ENCODE measurements at places on chromosomes 16 and 17. TPM values are rescaled to one million over a fixed set of nuclear protein-coding genes. Genes with fewer than 3 reads are reported as not detected.

HS3ST6 gene
- not detected for total RNA-seq

SULT1A2 gene
- not detected for total RNA-seq

DNA sequence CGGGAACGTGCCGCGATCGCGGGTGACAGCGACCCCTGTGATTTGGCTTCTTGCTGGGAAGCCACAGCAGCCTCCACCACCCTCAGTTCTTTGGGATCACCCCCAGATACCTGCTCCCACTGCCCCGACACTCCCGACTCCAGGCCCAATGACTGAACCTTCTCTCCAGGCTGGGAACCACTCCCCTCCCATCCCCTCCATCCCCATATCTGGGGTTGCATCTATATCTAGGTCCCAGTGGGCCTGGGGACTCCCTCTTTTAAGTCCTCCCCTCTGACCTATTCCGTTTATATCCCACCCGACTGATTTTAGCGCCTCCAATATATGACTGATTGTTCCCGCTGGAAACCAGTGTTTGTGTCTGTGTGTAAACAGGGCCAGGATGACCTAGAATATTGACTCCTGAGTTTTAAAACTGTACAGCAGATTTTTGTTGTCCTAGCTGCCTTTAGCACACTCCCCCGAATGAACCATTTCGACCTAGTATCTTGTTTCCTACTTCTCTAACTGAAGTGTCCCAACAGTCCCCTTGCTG lies 667 bp downstream of the PSMD3 start:
- DNase-seq: no peak
- peaks cover 20% of the 10 kb centered on the region for H3K4me1 ChIP-seq
- peak overlapping the region; percentile 94 for H3K27ac ChIP-seq
- H3K36me3 ChIP-seq: peaks cover 2% of the 10 kb centered on the region
- peaks cover 7% of the 10 kb centered on the region for H3K27me3 ChIP-seq

DNA sequence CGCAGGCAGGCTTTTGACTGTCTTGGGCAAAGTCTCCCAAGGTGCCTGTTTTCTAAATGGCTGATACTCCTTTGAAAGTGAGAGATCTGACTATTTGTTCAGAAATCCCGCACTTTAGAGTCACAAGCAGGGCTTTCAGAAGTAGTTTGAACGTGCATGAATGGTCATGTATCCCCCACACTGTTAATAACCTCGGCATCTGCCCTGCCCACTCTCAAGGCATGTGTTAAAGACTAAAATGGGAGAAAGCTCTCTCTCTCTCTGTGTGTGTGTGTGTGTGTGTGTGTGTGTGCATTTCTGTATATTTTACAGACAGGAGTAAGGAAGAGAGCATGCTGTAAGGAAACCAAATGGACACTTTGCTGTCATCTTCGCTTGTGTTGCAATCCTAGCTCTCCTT lies 163.7 kb downstream of the MAF start:
- H3K36me3 ChIP-seq: no peaks in the 10 kb centered on the region
- H3K4me3 ChIP-seq: no peak overlapping the region
- DNase-seq: no peak
- H3K4me1 ChIP-seq: no peaks in the 10 kb centered on the region
- H3K27me3 ChIP-seq: no peaks in the 10 kb centered on the region

DNA sequence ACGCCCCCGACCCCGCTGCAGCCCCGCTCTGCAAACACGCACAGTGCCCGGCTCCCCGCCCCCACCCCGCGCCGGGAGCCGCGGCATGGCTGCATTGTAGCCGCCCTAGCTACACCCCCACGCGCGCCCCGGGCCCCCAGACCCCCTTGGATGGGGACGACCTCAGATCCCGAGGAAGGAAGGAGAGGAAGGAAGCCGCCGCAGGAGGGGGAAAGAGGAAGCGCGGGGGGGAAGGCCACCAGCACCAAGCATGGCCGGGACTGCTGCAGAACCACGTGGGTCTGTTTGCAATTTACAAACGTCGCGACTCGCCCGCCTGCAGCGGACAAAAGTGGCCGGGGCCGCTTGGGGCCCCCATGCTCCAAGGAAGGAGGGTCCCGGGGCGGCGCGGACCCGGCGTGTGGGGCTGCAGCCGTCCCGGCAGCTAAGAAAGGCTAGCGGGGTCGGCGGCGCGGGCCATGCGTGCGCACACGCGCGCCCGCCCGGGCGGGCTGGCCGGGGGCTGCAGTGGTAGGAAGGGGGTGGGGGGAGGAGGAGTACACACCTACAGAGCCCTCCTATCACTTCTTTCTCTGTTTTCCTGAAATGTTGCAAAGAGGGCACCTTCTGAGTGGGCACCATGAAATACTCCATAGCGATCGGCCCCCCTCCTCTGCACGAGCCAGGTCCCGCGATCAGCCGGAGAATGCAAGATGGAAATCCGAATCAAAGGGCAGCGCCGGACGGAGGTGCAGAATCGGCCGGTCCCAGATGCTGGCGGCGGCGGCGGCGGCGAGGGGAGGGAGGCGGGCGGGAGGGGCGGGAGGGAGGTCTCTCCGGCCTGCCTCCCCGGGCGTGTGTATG lies 488 bp downstream of the TFAP4 start:
- peaks cover 3% of the 10 kb centered on the region for H3K4me1 ChIP-seq
- peaks cover 3% of the 10 kb centered on the region for H3K36me3 ChIP-seq
- no peak overlapping the region for H3K27ac ChIP-seq
- peak overlapping the region; percentile 80 for H3K4me3 ChIP-seq

GRCh38 chr16:83530293-83530692 lies 277.5 kb upstream of the HSBP1 start:
- H3K4me1 ChIP-seq: no peaks in the 10 kb centered on the region
- H3K36me3 ChIP-seq: no peaks in the 10 kb centered on the region
- no peak overlapping the region for H3K4me3 ChIP-seq
- H3K27ac ChIP-seq: no peak overlapping the region
- peaks cover 3% of the 10 kb centered on the region for H3K27me3 ChIP-seq

GRCh38 chr17:7882068-7882467 lies 6.5 kb upstream of the CHD3 start:
- H3K27ac ChIP-seq: peak overlapping the region; percentile 5
- H3K27me3 ChIP-seq: no peaks in the 10 kb centered on the region
- H3K4me3 ChIP-seq: no peak overlapping the region

DNA sequence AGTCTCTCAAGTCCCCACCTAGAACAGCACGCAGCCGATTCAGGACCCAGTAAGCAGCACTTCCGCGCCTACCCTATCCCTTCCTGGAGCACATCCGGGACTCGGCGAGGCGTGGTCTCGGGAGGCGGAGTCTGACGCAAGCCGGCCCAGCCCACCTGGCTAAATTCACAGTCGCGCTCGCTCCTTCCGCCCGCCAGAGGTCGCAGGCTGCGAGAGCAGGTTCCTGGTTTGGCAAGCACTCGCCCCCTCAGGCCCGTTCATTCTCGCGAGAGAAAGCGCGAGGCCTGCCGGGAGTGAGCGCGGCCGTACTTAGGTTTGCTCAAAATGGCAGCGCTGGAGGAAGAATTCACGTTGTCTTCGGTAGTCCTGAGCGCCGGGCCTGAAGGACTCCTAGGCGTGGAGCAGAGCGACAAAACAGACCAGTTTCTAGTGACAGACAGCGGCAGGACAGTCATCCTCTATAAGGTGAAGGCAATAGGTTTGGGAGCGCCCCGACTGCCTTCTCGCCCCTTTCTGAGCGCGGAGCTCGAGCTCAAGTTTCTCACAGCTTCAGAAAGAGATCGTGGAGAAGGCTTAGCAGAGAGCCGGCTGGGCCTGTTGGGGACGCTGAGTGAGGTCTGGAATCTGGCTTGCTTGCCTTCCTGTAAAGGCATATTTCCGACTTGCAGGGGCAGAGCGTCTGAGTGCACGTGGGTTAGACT lies at the start of gene NOL11:
TSS of gene NOL11 (plus strand) at position 313 of the 701 bp plus-strand sequence. CDS start at position 325, 12 bp downstream.
- peaks cover 14% of the 10 kb centered on the region for H3K4me1 ChIP-seq
- H3K27ac ChIP-seq: peak within 1 kb of the TSS; percentile 90
- H3K36me3 ChIP-seq: peaks cover 28% of the 10 kb centered on the region
- no peaks in the 10 kb centered on the region for H3K27me3 ChIP-seq
- H3K4me3 ChIP-seq: peak within 1 kb of the TSS; percentile 98
- peak; percentile 100 for DNase-seq

- H3K27me3 ChIP-seq: no peaks in the 10 kb centered on the region
- peak; percentile 38 for DNase-seq
- H3K27ac ChIP-seq: peak overlapping the region; percentile 59
- no peaks in the 10 kb centered on the region for H3K36me3 ChIP-seq
- no peak overlapping the region for H3K4me3 ChIP-seq
- peaks cover 64% of the 10 kb centered on the region for H3K4me1 ChIP-seq
Observed at GRCh38 chr17:3762922-3763776, 37.8 kb downstream of the ITGAE start.

- peak overlapping the region; percentile 93 for H3K27ac ChIP-seq
- no peaks in the 10 kb centered on the region for H3K27me3 ChIP-seq
Observed at GRCh38 chr16:88618956-88619667, 19.3 kb upstream of the IL17C start.

DNA sequence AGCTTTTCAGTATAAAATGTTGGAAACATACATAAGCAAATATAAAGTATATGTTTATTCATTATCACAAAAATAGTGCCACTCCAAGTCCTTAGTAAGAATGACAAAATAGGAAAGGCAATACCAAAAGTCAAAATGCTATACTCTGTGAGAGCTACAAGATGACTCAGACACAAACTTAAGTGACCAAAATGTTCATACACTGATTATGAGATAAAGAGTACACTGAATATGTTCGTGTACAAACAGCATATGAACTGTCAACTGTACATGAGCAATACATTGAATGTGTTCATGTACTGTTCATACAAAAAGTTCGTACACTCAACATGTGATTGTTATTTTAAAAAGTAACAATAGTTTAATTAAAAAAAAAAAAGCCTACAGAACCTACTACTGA lies 103.3 kb downstream of the CA4 start:
- H3K4me1 ChIP-seq: no peaks in the 10 kb centered on the region
- H3K4me3 ChIP-seq: no peak overlapping the region
- H3K27ac ChIP-seq: no peak overlapping the region
- H3K27me3 ChIP-seq: no peaks in the 10 kb centered on the region

- no peaks in the 10 kb centered on the region for H3K36me3 ChIP-seq
- H3K27me3 ChIP-seq: no peaks in the 10 kb centered on the region
- H3K4me3 ChIP-seq: no peak overlapping the region
- H3K27ac ChIP-seq: no peak overlapping the region
Observed at GRCh38 chr16:87465306-87465705, 27.5 kb downstream of the ZCCHC14 start.

GRCh38 chr17:66929591-66929990 lies 34.9 kb upstream of the CACNG4 start:
- H3K27me3 ChIP-seq: peaks cover 2% of the 10 kb centered on the region
- no peak for DNase-seq
- H3K36me3 ChIP-seq: no peaks in the 10 kb centered on the region
- no peak overlapping the region for H3K27ac ChIP-seq
- H3K4me3 ChIP-seq: no peak overlapping the region

- peaks cover 71% of the 10 kb centered on the region for H3K4me1 ChIP-seq
- no peaks in the 10 kb centered on the region for H3K27me3 ChIP-seq
- H3K36me3 ChIP-seq: peaks cover 31% of the 10 kb centered on the region
- H3K27ac ChIP-seq: peak overlapping the region; percentile 99
- DNase-seq: no peak
Observed at GRCh38 chr17:8162997-8163977, 539 bp upstream of the VAMP2 start.

- H3K27me3 ChIP-seq: peaks cover 55% of the 10 kb centered on the region
- peaks cover 67% of the 10 kb centered on the region for H3K4me1 ChIP-seq
- no peak overlapping the region for H3K4me3 ChIP-seq
- no peaks in the 10 kb centered on the region for H3K36me3 ChIP-seq
Observed at GRCh38 chr16:88550246-88550661, 19.9 kb upstream of the ZC3H18 start.

All from T-cell (primary cell).